ENCODE measurements at places on chromosomes 2 and 18. TPM values are rescaled to one million over a fixed set of nuclear protein-coding genes. Genes with fewer than 3 reads are reported as not detected.

Gene FAHD2A
- 28.3 TPM for total RNA-seq

Gene SULT1C4
- total RNA-seq, result 1.6 TPM

Gene SERPINB11
- total RNA-seq, result not detected

GRCh38 chr2:85847051-85847588 lies 41.7 kb downstream of the ST3GAL5 start:
- no peak overlapping the region for H3K27ac ChIP-seq
- peaks cover 4% of the 10 kb centered on the region for H3K36me3 ChIP-seq
- no peak for DNase-seq

DNA sequence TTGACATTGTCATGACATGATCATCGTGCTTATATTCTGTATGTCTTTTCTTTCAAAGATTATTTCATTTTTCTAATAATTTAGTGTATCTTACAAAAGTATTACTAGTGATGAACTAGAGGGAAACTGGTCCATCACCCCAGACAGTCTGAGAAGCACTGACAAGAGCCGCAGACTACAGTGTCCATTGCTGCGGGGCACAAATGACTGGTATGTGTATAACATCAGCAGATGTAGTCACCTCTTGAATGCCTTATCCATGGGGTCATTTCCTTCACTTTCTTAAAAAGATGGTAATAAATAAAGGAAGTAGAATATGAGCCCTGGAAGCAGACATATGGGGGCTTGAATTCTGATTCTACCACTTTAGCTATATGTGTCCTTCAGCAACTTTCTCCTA lies 29.6 kb downstream of the NEMP2 start:
- H3K27me3 ChIP-seq, result no peaks in the 10 kb centered on the region
- no peak overlapping the region for H3K27ac ChIP-seq
- H3K4me3 ChIP-seq, result no peak overlapping the region
- H3K36me3 ChIP-seq, result no peaks in the 10 kb centered on the region
- no peaks in the 10 kb centered on the region for H3K4me1 ChIP-seq

DNA sequence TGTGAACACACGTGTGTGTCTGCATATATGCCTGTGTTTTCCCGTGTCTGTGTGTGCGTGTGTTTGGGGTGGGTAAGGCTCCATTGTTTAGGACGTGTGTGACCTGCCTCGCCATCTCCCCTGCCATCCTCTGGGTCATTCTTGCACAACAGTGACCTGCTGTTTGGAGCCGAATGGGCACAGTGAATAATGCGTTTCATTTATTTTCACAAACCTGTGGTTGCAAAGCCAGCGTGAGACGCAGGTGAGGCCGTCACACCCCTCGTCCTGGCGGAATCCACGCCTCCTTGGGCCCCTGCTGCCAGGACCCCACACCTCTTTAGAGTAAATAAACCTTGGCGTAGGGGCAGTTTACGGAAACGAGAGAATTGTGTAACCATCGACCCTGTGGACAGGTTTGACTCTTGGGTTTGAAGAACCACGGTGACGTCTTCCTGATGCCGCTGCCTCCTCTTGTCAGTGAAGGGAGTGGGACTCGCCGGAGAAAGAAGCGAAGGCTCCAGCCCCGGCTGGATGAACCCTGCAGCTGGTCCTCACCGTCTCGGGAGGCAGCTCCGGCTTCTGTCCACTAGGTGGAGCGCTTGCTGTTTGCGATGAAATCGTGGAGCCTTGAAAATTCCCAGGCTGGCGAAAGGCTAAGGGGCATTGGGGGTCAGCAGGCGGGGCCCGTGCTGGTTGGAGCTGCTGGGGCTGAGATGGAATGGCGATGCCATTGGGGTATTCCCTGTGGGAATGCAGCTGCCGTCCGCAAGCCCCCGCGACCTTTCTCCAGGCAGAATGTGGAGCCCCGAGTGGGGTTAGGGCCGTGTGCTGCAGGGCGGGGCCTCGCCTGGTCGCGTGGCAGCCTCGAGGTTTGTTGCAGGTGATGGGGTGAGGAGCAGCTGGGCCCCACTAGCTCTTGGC lies 81.1 kb downstream of the RTP5 start:
- H3K36me3 ChIP-seq, result no peaks in the 10 kb centered on the region
- DNase-seq, result no peak

All from gastrocnemius medialis (tissue), 4 donors.